ENCODE measurements at places on chromosomes 16 and 17.

- DNase-seq, result no peak
Observed at GRCh38 chr17:47739150-47739549, 6.1 kb downstream of the TBX21 start.

DNA sequence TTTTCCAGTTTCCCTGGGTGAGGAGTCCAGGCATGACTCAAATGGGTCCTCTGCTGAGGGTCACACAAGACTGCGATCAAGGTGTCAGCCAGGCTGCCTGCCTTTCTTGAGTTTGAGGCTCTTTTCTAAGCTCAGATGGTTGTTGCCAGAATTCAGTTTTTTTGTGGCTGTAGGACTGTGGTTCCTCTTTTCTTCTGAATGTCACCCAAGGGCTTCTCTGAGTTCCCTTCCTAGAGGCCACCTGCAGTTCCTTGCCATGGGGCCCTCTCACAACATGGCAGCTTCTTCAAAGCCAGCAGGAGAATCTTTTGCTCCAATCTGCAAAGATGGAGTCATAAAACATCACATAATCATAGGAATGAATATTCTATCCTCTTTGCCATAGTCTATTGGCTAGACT, 17.5 kb downstream of the LIMD2 start:
- no peak for DNase-seq

DNA sequence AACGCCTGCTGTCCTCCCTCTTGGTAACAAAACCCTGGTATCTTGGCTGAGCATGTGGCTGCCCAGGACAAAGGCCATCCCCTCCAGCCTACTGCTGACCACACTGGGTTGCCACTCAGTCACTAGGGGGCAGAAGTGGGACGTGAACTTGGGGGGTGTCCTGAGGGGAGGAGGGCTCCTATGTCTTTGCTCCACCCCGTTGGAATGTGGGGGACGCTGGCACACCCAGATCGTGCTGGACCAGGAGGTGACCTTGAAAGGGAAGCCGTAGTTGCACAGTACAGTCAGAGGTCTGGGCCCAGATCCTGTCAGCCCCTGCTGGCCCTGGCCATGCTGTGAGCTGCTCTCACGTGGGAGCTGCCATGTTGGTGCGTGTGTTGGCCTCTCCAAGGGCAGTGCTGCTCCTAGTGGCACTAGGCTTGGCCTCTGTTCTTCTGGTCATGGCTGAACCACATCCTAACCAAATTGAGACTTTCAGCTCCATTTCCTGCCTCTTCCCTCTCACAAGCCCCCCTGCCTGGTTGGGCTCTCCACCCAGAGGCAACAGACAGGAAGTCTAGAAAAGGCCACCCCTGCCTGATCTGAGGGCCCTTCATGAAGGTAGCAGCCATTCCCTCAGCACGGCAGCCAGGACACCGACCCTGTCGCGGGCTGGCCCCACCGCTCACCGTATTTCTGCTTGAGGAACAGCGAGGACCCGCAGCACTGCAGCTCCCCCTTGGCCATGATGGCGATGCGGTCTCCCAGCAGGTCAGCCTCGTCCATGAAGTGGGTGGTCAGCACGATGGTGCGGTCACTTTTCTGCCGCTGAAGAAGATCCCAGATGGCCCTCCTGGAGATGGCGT, 29.0 kb upstream of the RNPS1 start:
- peak; percentile 14 for DNase-seq

DNA sequence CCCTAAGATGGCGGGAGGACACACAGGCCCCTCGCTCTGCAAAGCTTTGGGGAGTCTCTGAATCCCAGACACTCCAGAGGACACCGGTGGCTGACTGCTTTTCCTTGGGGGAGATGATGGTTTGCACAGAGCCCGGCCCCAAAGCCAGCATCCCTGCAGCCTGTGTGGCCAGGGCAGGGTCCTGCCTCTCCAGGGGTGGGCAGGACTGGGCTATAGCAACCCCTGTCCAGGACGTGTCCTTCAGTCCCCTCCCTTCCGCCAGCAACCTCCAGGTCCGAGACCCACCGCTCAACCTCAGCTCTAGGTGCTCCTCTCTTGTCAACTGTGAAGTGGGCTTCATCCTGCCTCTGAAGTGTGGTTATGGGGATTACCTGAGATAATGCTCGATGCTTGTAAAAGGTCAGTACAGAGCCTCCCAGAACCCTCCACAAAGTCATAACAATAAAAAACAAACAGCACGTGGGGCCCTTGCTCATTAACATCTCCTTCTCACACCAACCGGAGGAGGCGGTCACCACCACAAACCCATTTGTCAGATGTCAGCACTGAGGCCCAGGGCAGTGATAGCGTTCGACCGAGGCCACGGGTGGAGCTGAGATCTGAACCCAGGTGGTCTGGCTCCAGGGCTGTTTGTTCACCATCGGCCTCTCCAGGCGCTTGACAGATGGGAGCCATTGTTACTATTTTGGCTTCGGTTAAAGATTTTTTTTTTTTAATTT, 304.8 kb downstream of the IRF8 start:
- DNase-seq, result no peak

DNA sequence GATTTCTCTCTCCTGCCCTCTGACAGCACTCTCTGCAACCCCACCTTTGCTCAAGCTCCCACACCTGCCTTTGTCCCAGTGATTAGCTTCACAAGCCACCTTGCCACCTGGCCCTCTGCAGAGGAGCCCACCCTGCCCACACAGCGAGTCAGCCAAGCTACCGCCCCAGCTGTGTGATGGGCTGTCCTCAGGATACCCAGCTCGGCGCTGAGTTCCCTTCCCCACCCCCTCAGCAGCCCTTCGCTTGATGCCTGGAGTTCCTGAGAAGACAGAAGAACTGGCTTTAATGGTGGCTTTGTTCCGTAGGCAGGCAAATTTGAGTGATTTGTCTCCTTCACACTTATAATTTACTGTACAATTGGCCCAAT, 266.4 kb downstream of the CBLN1 start:
- DNase-seq, result no peak

GRCh38 chr17:29652976-29653375, 30.3 kb upstream of the CORO6 start:
- no peak for DNase-seq

DNA sequence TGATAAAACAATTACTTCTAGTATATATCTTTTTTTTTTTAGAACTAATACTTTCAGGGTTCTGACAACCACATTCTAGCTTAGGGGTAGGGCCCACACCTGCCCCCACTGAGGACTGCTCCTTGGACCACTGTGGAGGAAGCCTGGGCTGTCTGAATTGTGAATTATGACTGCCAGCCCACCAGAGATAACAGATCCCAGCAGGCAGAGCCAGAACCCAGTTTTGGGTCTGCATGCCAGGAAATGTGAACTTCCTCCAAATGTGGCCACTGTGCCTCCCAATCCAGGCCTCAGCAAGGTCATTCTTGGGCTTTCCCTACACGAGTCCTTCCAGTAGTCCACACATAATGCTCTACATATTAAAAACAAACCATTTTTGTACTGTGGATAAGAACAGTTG, 15.9 kb downstream of the VEZF1 start:
- no peak for DNase-seq

GRCh38 chr16:9058211-9058610, 33.2 kb upstream of the HAPSTR1 start:
- no peak for DNase-seq

DNA sequence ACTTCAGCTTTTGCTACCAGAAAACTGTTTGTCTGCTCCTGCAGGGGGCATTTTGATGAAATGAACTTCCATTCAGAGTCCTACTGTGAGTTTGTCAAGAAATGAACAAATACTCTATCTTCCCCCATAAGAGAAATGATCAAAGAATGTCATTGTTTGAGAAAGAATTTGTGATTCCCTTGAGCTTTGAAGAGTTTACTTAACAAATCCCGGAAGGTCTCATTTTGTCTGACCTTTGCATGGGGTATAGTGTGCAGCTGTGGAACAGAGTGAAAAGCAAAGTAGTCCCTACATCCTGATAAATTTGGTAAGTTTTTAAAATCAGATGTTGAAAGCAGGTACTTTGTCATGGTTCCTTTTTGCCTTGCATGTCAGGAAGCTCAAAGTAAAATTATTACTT, 178.0 kb downstream of the ABCC12 start:
- no peak for DNase-seq

DNA sequence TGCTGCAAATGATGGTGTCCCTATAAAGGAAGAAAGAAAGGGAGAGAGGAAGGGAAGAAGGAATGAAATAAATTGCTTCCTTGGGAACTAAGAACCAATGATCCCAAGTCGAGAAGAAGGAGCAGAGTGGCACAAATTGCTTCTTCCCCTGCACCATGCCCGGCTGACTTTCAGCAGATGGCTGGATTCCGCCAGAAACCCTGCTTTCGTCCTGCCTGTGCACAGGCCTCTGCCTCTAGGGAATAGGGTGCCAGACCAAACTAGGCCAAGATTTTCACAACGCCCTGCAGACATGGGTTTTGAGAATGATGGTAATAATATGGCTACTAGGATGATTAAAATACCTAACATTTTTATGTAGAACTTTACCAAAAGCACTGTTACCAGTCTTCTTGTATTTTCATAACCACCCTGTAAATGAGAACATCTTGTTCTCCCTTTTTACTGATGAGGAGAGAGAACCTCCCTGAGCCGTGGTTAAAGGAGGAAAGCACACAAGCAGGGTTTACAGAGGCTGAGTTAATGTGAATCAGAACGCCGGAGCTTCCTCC, 122.1 kb upstream of the HSBP1 start:
- no peak for DNase-seq
